ENCODE measurements at places on chromosomes 6 and 20.

DNA sequence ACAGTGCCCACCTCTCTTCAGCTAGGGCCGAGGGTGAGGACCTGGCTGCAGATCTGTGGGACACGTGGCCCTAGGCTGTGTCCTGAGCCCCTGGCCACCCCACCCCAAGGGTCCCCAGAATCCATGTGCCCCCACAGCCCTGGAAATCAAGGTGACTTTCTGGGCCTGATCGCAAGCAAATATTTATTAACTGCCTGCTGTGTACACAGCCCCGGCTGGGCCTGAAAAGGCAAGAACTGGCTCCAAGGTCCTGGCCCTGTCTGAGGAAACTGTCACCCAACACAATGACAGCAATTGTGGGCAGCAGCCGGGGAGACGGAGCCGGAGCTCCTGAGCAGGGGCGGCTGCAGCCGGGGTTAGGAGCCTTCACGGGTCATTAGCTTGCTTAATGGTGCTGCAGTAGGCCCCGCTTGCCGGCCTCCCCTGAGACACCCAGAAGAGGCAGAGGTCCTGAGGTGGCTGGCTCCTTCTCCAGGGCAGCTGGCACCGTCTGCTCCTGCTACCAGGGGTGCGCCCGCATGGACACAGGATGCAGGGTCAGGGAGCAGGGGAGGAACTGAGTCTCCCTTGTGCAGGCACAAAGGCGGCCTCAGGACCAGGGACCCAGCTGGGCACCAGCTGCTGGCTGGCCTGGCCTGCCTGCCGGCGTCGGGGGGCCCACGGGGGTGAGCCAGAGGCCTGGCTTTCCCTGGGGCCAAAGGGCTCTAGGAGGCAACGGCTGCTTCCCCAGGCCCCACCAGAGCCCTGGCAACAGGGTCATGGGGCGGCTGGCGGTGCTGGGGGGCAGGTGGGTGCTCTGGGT lies 24.1 kb downstream of the NPEPL1 start:
- DNase-seq: no peak

DNA sequence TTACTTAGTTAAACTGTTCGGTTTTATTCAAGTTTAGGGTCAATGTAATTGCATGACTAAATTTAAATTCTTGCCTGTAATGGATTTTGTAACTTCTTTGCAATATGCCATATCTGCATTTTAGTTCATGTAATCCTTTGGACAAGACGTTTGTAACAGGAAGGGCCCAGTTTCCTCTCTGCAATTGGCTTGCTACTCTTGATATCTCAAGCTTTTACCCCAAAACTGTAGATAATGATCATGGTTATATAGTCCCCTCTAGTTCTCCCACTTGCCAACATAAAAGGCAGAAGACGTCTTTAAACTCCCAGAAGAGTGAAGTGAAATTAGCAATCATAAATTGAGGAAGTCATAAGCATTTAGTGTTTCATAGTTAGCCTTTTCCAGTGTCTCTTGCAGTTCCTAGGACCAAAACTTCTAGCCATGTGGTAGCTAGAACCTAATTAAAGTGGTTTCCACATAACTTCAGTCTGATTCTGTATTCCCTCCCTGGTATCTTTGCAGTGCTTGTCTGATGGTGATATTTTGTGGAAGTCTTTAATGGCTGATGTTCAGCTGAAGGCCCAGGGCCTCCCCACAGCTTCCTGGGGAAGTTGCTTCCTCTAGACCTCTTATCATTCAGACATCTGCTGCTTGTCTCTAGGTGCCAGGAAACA lies 117.8 kb upstream of the SUPT3H start:
- DNase-seq: no peak

- DNase-seq: no peak
Observed at GRCh38 chr6:36717871-36718540, 20.4 kb downstream of the RAB44 start.

DNA sequence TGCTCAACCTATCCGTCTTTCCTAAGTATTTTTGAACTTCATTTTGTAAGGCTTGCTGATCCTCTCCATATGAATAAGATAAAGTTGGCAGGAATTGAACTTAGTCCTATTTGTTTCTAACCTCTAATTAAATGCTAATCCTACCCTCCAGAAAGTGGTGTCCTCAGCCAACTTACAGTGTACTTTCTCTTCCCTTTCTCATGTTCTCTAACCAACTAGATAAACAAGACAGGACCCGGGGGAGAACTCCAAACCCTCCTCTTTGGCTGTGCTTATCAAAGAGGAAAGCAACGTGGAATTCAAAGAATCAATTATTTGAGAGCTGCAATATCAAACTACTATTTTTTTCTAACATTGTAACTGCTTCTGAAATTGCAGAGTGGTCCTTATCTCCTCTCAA lies 56.5 kb upstream of the NRSN1 start:
- no peak for DNase-seq

DNA sequence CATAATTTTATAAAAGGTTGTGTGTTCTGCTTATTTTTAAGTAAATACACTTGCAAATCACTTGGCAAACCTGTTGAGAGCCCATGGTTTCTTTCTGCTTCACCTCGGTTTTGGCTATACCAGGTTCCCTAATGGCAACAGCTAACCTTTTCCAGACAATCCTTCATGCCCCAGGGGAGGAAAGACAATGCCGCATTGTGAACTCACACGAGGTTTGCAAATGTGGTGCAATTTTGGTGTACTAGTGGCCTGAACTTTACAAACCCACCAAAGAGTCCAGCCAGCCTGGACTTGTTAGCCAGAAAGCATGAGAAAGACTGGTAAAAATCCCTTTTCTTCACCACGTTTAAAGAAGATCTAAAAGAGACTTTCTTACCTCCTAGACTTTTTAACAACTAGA lies 84.8 kb upstream of the SOX4 start:
- no peak for DNase-seq

- no peak for DNase-seq
Observed at GRCh38 chr6:139248911-139249310, 42.9 kb downstream of the TXLNB start.

GRCh38 chr6:148747471-148748165 lies 788 bp downstream of the UST start:
- DNase-seq: peak; percentile 65
